ENCODE measurements at places on chromosomes 1 and 21. TPM values are rescaled to one million over a fixed set of nuclear protein-coding genes. Genes with fewer than 3 reads are reported as not detected.

Gene ALPL
- total RNA-seq, result 3.8 TPM

DNA sequence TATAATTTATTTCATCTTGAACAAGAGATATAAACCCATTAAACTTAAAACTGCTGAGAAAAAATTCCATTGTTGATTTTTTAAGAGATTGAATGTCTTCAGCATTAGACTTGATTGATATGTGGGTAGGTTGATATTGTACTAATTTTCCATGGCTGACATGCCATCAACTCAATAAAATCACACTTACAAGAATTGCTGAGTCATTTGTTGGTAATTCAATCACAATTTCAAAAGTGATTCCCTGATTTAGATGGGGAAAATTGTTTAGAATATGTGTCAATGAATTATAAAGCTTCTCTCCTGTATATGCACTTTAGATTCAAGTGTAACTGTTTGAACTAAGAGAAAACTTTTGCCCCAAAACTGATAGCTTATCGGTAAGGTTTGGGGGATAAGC, 223.5 kb upstream of the NCAM2 start:
- DNase-seq, result no peak

DNA sequence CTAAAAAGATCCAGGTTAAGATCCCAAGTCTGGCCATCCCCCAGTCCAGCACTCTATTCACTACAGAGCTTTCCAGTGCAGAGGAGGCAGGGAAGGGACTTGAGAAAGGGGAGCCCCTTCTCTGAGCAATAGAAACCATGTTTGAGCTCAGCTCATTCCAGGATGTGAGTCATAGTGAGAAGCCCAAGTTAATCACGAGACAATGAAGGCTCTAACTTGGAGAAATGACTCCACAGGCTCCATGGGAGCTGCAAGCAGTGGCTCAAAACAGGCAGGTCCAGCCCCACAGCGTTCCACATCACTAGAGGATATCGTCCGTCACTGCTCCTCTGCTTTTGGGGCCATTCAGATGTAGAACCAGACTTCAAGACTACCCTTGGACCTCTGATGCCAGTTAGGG, 59.1 kb downstream of the CAMK2N1 start:
- DNase-seq, result no peak

- DNase-seq, result no peak
Measured at GRCh38 chr1:226778657-226779058, 39.6 kb upstream of the ITPKB start.

GRCh38 chr1:161061419-161061818, 8.3 kb downstream of the ARHGAP30 start:
- DNase-seq, result no peak

DNA sequence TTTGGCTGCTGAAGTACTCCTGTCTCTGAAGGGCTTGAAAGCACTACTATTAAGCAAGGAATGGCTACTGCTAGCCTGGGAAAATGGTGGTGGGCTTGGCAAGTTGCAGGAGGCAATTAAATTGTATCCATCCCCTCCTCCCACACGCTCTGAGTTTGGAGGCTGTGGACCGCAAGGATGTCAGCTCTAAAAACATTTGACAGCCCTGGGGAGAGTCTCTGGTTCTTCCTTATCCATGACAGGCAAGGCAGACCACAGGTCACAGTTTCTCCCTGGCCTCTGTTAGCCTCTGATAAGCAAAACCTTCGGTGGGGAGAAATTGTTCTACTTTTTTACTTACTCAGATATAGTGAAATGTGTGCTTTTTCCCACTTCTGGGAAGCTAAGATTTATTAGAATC, 46.6 kb downstream of the S1PR1 start:
- no peak for DNase-seq

GRCh38 chr1:99533909-99534637, 111.8 kb upstream of the PALMD start:
- no peak for DNase-seq

- peak; percentile 67 for DNase-seq
Measured at GRCh38 chr1:155166471-155167165, 6.5 kb downstream of the KRTCAP2 start.

GRCh38 chr1:15051882-15052528, 101.5 kb upstream of the TMEM51 start:
- no peak for DNase-seq

DNA sequence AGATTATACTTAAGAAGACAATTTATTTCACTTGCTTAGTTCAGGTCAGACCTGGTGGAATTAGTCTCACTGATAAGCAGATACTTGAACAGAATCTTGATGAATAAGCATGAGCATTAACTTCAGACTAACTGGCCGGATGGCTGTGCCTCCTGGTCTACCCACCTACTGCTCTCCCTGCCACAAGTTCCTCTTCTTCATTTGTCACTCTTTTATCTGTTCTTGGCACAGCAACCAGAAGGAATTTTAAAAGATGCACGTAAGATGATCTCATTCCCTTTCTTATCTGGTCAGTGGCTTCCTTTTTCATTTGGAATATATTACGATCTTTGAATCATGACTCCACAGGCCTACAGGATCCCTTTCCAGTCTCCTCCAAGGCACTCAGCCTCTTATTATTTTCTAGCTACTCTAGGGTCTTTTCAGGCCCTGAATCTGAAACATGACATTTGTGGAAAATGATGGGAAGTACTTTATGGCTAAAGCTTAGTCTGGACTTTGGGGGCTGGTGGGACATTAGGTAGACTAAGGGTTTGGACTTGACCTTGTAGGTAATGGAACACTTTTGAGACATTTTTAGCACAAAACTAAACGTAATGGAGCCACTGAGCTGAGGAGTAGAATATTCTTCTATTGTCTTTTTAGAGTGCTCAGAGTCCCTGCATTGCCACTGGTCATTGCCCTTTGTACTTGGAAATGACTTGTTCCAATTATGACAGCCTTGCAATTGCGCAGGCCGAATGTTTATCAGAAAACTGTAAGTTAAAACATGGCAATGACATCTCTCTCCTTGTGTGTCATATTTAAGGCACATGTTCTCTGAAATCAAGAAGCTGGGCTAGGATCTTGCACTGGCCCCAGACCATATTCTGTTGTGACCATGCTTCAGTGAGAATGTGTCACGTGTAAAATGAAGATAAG, 16.0 kb downstream of the ST6GALNAC3 start:
- no peak for DNase-seq

DNA sequence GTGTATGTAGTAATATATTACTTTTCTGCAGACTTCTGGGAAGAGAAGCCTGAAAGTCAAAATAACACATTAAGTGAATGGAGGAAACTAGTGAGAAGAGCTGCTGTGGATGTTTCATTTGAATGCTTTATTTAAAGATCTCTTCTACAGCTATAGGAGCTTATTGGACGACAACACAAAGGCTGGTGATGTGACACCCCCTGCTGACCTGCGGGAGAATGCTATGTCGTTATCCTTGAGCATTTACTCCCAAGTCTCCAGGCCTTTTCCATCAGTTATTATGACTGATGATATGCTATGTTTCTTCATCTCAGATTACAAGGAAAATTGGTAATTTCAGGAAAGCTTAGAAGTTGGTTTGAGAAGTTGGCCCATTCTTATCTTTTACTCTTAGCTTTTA, 22.3 kb upstream of the PLA2G4A start:
- no peak for DNase-seq

Gene HEATR1
- total RNA-seq, result 51.6 TPM

Gene INPP5B
- total RNA-seq, result 31.5 TPM

DNA sequence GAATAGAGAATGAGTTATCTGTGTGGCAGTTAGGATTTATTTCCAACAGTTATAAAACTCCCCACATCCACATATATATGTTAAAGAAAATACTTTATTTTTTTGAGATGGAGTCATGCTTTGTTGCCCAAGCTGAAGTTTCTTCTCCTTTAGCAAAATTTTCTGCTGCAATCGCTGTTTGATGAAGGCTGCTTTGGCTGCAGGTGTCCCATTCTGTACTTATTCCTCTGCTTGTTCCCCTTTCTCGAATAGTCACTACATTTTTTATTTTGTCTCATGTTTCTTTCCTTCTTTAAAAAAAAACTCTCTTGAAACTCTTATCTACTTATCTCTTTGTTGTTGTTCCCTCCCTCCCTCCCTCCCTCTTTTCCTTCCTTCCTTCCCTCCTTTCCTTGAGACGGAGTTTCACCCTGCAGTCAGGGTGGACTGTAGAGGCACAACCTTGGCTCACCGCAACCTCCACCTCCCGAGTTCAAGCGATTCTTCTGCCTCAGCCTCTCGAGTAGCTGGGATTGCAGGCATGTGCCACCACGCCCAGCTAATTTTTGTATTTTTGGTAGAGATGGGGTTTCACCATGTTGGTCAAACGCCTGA, 10.6 kb downstream of the OR2W3 start:
- DNase-seq, result no peak

Gene POU3F1
- 0.15 TPM for total RNA-seq
